ENCODE measurements at places on chromosomes 5 and 9. TPM values are rescaled to one million over a fixed set of nuclear protein-coding genes. Genes with fewer than 3 reads are reported as not detected.

DYNC2I2 gene
- total RNA-seq, result 4.3 TPM

AK8 gene
- total RNA-seq, result 0.28 TPM

GDNF gene
- total RNA-seq, result not detected

SPOCK1 gene
- total RNA-seq, result not detected

DNA sequence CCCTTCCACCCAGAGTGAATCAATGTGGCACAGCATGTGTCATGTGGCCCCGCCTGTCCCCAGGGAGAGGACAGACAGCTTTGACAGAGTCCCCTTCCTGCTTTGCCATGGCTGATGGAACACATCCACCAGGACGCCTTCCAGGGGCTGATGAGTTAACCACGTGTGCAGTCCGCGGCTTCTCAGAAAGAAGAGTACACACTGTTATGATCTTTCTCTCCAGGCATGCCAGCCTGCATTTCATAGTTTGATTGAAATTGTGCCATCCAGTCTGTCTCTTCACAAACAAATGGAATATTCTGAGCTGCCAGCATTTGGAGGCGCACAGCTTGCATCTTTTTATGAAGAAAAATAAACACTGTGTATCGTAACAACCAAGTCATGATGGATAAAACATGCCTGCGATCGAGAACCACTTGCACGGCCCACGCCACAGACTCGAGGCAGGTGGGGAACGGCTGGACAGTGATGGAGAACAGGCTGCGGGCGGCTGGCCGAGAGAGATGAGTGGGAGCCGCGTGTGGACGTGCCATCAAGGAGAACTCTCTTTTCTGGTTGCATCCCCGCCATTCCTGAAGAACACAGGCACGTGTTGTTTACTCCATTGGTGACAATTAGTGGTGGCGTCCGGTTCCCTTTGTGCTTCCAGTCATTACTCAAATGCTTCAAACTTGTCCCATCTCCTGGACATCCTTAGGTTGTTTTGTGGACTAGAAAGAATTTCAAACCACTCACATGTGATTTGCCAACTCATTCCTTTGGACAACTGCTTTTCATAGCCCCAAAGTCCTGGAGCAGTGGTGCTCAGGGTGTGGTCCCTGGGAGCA lies 220.2 kb downstream of the AGTPBP1 start:
- no peak overlapping the region for H3K27ac ChIP-seq
- H3K4me3 ChIP-seq, result no peak overlapping the region
- H3K27me3 ChIP-seq, result no peaks in the 10 kb centered on the region
- no peaks in the 10 kb centered on the region for H3K36me3 ChIP-seq

- no peaks in the 10 kb centered on the region for H3K4me1 ChIP-seq
- DNase-seq, result no peak
- no peaks in the 10 kb centered on the region for H3K27me3 ChIP-seq
- H3K36me3 ChIP-seq, result no peaks in the 10 kb centered on the region
- no peak overlapping the region for H3K4me3 ChIP-seq
These were observed 504.9 kb downstream of the NR2F1-AS1 start for GRCh38 chr5:93076096-93076495.

IGIP gene
- 14.9 TPM for total RNA-seq

SHB gene
- 1.3 TPM for total RNA-seq

- no peak overlapping the region for H3K4me3 ChIP-seq
- no peaks in the 10 kb centered on the region for H3K4me1 ChIP-seq
- no peak for DNase-seq
- no peaks in the 10 kb centered on the region for H3K36me3 ChIP-seq
These were observed 41.4 kb upstream of the DNAH5 start for GRCh38 chr5:13985731-13986418.

DNA sequence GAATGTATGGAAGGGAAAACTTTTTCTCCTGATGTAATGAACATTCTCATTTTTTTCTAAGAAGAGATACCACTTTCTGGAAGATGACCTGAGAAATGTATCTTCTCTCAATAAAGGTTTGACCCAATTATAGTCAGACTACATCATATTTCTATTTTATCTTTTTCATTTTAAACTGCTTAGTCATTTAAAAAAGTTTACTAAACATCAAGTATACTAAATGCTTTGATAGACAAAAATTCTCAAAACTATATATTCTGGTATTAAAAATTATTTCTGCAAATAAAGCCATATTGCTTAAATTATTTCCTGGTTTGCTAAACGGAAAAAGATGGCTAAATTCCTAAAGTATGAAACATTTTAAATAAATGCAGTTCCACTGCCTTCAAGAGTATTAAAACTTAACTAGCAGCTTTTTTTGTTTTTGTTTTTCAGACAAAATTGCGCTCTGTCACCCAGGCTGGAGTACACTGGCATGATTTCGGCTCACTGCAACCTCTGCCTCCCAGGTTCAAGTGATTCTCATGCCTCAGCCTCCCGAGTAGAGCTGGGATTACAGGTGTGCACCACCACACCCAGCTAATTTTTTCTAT lies 37.1 kb downstream of the FBXW11 start:
- H3K4me3 ChIP-seq, result no peak overlapping the region
- H3K27me3 ChIP-seq, result no peaks in the 10 kb centered on the region
- H3K27ac ChIP-seq, result no peak overlapping the region

- DNase-seq, result no peak
- no peaks in the 10 kb centered on the region for H3K36me3 ChIP-seq
- no peak overlapping the region for H3K4me3 ChIP-seq
- no peak overlapping the region for H3K27ac ChIP-seq
These were observed 49.4 kb downstream of the C9orf50 start for GRCh38 chr9:129571298-129572051.

DNA sequence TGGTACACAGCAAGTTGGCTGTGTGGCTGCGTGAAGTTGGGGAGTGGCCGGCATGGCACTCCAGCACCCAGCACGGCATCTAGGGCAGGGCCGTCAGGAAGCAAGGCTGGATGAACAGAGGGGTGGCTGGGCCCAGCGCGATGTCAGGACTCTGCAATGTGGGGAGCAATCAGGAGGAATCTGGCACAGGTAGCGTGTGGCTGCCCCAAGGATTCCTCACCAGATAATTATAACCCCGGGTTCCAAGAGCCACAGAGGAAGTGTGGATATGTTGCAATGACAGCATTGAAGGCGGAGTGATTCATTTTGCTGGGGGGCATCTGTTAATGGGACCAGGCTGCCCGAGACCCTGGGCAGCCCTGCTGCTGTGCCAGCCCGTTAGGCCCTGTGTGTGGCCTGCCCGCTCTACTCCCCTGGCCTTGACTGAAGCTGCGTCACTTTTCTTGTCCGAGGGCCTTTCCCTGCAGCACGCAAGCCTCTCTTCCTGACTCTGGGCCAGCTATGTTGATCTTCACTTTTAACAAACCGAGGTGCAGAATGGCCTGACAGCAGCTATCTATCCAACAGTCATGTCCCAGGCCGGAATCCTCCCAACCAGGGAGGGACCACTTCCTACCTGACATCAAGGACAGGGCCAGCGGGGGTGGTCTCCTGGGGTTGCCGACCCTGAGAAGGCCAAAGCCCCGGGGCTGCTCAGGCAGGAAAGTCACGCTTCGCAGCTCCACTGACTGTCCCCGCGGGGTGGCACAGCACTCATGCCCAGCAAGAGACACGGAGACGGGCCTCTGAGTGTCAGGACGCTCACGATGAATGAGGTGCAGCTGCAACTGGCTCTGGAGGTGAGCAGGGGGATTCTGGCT lies 118.0 kb upstream of the PHYKPL start:
- no peaks in the 10 kb centered on the region for H3K27me3 ChIP-seq
- DNase-seq, result no peak
- no peak overlapping the region for H3K4me3 ChIP-seq
- H3K27ac ChIP-seq, result no peak overlapping the region
- no peaks in the 10 kb centered on the region for H3K36me3 ChIP-seq

DNA sequence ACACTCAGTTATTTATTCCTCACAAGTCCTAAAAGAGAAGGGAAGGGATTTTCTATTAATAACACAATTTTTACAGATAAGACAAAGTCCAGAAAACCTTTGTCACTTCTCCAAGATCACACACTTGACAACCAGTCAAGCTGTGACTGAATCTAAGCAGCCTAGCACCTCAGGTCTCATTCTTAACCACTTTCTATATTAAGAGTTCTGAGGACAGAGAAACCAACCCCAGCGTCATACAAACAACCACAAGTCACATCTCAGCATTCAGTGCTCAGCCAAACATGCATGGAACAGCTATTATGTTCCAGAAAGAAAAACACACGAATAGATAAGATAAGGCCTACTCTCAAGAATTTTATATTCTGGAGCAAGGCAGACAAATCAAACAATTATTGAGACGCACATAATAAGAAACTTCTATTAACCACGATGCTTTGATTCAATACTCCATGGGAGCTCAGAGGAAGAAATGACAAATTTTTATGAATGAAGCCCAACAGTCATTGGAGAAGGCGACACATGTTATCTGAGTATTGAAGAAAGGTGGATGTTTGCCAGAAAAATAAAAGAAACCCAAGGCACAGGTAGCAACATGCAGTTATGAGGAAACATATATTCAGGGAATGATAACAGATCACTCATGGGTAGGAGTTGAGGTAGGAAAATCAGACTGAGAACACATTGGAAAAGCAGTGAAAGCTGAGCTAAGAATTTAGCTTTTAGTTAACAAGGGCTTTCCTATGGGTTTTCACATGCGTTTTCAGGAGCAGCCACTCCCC lies 113.1 kb downstream of the HTR4 start:
- no peaks in the 10 kb centered on the region for H3K36me3 ChIP-seq
- no peaks in the 10 kb centered on the region for H3K4me1 ChIP-seq
- no peak overlapping the region for H3K4me3 ChIP-seq
- no peaks in the 10 kb centered on the region for H3K27me3 ChIP-seq

LRRC19 gene
- total RNA-seq, result not detected

TMEM232 gene
- total RNA-seq, result 2.2 TPM

PPP2R2B gene
- total RNA-seq, result 3.1 TPM

PCDHB9 gene
- total RNA-seq, result 0.44 TPM

DNA sequence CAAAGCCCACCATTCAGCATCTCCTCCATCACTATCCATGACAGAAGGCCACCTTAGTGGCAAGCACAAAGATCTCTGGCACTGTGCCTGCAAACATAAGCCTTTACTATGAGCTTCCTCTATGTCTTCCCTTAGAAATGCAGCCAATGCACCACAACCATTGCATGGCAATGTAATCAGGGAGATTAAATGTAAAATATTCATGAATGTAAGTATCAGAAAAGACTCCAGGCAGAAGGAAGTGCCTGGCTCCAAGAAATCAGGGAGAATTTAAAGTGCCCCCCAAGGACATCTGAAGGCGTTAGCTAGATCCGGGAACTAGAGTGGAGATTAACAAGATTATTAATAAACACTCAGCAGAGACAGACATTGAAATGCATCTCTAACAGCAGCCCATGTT lies 32.5 kb upstream of the MYORG start:
- H3K4me1 ChIP-seq, result no peaks in the 10 kb centered on the region
- H3K27me3 ChIP-seq, result no peaks in the 10 kb centered on the region
- H3K27ac ChIP-seq, result no peak overlapping the region
- no peak for DNase-seq

DNA sequence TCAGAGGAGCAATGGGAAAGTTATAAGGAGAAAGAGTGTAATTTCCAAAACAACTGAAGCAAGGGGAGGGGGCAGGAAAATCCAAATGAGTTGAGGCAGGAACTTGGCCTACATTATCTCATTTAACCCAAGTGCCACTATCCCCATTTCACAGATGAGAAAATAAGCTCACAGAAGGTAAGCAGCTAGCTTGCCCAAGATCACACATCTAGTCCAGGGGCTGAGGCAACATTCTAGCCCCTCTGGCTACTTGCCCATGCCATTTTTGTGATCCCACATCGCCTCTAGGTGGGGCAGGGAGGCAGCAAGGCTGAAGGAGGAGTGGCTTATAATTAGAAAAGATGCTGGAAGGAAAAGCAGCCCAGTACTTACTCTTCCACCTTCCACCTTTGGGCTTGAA lies 2.6 kb upstream of the PSIP1 start:
- peaks cover 28% of the 10 kb centered on the region for H3K4me1 ChIP-seq
- H3K27me3 ChIP-seq, result no peaks in the 10 kb centered on the region
- peaks cover 5% of the 10 kb centered on the region for H3K36me3 ChIP-seq
- no peak overlapping the region for H3K27ac ChIP-seq
- H3K4me3 ChIP-seq, result no peak overlapping the region

GRCh38 chr9:107054146-107054545 lies 191.2 kb downstream of the ZNF462 start:
- H3K4me3 ChIP-seq, result no peak overlapping the region
- DNase-seq, result no peak
- no peaks in the 10 kb centered on the region for H3K27me3 ChIP-seq

MEF2C gene
- total RNA-seq, result 0.12 TPM

GRCh38 chr9:12882430-12882829 lies 107.6 kb downstream of the LURAP1L start:
- H3K27ac ChIP-seq, result no peak overlapping the region
- H3K4me3 ChIP-seq, result no peak overlapping the region
- H3K27me3 ChIP-seq, result no peaks in the 10 kb centered on the region
- no peak for DNase-seq
- H3K36me3 ChIP-seq, result no peaks in the 10 kb centered on the region
- no peaks in the 10 kb centered on the region for H3K4me1 ChIP-seq

DNA sequence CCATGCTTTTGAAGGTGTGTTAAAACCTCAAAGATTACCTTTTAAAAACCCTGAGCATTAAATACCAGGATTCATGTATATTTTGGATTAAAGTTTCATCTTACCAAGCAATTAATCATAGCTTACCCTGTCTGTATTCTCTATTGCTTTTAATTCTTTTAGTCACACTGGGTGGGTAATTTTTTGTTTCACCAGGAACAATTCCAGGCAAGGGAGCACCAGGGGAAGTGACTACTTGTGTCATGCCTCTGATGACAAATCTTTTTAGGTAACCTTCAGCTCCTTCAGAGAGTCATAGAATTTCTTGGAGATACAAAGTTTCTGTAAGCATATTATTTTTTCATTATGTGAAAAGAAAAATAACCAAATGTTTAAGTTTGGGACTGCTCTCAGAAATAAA lies 33.4 kb upstream of the ANXA1 start:
- no peaks in the 10 kb centered on the region for H3K36me3 ChIP-seq
- no peak overlapping the region for H3K4me3 ChIP-seq
- no peak for DNase-seq

- H3K4me1 ChIP-seq, result no peaks in the 10 kb centered on the region
- no peaks in the 10 kb centered on the region for H3K36me3 ChIP-seq
- no peak overlapping the region for H3K4me3 ChIP-seq
- H3K27ac ChIP-seq, result no peak overlapping the region
These were observed 28.4 kb upstream of the RNF130 start for GRCh38 chr5:180099733-180100611.

DNA sequence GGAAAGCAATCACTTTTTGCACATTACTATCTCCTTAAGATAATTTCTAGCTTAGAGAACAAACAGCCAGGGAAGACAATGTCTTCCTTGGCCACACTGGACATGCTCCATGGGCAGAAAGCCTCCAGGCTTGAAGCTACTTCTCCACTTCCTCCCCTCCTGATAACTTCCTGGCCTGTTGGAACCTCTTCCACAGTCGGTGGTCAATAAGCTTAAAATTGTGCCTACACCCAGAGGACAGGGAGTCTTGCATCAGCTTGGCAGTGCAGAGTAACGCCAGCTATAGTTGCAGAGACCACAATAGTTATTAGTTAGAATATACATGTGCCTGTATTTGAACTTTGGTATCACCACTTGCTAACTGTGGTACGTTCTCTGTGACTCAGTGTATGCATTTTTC lies 58.1 kb upstream of the ABCA1 start:
- DNase-seq, result no peak
- no peaks in the 10 kb centered on the region for H3K27me3 ChIP-seq
- H3K27ac ChIP-seq, result no peak overlapping the region
- H3K4me3 ChIP-seq, result no peak overlapping the region
- no peaks in the 10 kb centered on the region for H3K36me3 ChIP-seq
- H3K4me1 ChIP-seq, result peaks cover 18% of the 10 kb centered on the region

- DNase-seq, result no peak
- H3K27ac ChIP-seq, result no peak overlapping the region
- no peak overlapping the region for H3K4me3 ChIP-seq
- peaks cover 40% of the 10 kb centered on the region for H3K4me1 ChIP-seq
- no peaks in the 10 kb centered on the region for H3K27me3 ChIP-seq
These were observed 110.1 kb upstream of the MAP3K1 start for GRCh38 chr5:56705217-56705616.
